Activated CD4-positive, alpha-beta T cell treated with anti-CD3 and anti-CD28 coated beads, Interleukin-2, amount 50 U/mL, for 16 hours (primary cell): ENCODE measurements at places on chromosomes 11 and 22.

DNA sequence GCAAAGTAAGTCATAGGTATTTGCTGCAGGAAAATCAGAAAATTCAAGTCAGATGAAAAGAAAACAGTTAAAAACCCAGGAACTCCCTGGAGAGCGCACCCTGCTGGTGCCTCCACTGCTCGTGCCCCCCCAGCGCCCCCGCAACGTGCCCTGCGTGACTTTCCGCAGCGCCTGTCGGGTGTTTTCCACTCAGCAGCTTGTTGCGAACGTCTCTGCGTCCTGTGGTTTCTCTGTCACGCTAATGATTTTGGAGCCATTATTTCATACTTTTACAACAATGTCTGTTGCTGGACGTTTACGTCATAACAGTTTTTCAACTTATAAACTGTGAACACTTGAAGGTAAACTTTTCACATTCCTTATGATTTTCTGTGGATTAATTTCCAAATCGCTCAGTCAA lies 5.0 kb downstream of the CRELD2 start:
- no peak for DNase-seq

DNA sequence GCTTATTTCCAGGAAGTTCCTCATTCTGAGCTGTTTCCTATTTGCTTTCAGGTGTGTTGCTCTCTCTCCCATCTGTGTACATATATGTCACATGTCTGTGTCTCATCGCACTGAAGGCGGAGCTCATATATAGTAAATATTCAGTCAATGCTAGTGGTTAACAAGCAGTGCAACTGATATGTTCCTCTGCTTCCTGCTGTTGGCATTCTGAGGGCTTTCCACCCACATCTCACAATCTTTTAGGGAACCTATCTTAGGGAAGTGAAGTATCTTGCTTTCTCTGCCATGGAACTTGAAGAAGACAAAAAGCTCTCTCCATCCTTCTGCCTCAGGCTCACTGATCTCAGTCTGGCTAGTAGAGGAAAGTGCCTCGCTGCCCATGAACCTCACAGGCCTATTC lies 139.8 kb downstream of the TTC17 start:
- no peak for DNase-seq

GRCh38 chr11:130865091-130865773 lies 51.0 kb downstream of the SNX19 start:
- no peak for DNase-seq

DNA sequence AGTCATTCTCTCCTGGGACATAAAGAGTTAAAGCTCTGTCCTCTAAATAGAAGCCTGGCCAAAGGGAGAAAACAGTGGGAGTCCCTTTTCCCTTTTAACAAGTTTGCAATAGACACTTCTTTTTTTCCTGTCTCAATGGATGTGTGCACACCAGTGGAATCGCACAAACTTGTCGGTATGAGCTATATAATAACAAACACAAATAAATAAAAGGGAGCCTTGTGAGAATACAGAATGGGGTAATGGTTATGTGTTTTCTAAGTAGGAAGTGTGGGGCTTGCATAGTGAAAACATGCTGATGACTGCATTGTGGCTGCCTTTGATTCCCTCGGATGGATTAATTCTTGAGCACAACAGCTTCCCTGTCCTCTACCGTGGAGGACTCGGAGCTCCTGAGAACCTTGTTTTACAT lies 131.9 kb downstream of the WNT7B start:
- no peak for DNase-seq

DNA sequence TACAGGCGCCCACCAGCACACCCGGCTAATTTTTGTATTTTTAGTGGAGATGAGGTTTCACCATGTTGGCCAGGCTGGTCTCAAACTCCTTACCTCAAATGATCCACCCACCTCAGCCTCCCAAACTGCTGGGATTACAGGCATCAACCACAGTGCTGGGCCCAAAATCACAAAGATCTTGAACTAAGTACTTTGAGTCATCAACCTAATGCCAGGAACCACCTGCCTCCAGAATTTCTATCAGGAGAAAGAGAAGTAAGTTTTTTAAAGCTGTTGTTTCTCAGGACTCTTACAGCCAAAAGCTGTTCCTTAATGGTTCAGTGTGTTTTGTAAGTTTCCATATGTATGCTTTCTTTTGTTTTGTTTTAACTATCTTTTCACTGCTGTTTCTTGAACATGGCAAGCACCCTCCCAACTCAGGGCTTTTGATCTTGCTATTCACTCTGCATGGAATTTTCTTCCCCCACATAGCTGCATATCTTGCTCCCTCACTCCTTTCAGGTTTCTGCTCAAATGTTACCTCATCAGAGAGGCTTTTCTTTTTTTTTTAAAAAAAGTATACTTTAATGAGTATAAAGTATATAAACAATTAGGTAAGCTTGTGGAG lies 6.0 kb upstream of the PAK1 start:
- no peak for DNase-seq

DNA sequence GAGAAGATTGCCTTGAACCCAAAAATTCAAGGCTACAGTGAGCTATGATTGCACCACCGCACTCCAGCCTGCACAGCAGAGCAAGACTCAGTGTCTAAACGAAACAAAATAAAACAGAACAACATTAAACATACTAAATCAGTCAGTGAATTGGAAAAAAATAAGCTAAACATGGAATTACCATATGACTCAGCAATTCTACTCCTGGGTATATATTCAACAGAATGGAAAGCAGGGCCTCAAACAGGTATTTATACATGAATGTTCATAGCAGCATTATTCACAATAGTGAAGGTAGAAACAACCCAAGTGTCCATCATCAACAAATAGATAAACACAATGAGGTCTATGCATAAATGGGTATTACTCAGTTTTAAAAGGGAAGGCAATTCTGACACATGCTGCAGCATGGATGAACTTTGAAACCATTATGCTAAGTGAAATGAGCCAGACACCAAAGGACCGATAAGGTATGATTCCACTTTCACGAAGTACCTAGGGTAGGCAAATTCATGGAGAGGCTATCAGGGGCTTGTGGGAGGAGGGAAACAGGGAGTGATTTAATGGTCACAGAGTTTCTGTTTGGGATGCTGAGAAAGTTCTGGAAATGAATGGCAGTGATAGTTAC lies 15.5 kb downstream of the NTM start:
- no peak for DNase-seq

GRCh38 chr11:69193629-69194028 lies 37.9 kb downstream of the SMIM38 start:
- DNase-seq: no peak

DNA sequence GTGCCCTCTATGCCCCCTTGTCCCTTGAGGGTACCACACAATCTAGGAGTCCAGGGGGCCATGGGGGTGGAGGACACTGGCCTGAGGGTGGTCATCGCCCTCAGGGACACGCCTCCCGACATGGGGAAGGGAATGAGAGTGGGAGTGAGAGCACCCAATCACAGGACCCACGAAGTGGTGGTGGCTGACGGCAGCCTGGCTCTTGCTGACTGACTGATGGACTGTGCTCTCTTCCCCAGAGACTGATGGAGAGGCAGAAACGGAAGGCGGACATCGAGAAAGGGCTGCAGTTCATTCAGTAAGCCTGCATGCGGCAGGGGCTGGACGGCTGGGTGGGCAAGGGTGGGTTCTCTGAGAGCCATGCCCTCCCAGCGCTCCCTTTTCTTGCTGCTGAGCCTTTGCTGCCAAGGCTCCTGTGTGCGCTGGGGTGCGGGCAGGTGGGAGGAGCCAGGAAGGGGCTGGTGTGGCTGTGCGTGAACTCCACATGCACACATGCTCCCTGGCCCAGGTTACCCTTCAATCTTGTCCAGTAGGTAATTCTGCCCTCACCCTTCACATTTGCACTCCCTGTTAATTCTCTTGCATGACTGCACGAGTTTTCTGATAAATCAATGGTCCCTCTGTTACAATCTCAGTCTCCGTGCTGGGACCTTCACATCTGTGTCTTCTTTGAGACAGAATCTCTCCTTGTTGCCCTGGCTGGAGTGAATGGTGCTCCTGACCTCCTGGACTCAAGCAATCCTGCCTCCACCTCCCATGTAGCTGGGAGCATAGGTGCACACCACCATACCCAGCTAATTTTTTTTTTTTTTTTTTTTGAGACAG lies 19.3 kb downstream of the ZC3H7B start:
- DNase-seq: no peak

DNA sequence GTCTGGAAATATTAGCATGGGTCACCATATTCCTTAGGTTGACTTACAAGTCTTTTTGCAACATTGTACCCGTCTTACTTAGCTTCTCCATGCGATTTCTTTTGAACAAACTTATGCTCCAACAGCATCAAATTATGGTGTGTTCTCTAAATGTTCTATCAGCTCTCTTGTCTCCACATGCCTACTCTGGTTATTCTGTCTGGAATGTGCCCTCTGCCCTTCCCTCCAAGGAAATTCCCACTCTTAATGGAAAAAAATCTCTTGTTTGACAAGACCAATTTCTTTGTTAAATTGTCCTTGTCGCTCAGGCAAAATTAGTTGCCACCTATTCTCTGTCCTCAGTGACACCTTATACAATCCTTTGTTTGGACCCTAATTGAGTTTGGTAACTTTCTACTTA lies 522.8 kb upstream of the LUZP2 start:
- DNase-seq: no peak

DNA sequence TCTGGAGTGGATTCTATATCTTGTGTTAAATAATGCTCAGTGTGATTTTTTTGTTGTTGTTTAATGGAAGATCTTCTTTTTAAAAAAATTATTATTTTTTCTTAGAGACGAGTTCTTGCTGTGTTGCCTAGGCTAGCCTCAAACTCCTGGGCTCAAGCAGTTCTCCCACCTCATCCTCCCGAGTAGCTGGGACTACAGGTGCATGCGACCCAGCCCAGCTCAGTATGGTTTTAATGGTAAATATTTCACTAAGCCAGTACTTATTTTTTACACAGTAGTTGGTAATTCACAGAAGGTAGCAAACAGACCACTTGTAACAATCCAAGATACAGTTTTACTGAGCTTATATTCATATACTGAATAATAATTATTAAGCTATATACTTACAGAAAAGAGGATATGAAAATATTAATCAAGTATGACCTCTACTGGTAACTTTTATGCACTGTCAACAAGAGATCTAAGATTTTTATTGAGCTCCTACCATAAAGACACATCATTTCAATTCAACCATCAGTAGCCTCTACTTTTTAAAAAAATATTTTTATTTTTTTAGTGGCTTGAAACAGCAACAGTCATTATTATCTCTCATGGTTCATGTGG lies 6.1 kb upstream of the CD59 start:
- no peak for DNase-seq

GRCh38 chr11:44593251-44593650 lies 27.8 kb downstream of the CD82 start:
- no peak for DNase-seq

GRCh38 chr11:8683115-8683807 lies 669 bp downstream of the RPL27A start:
- DNase-seq: peak; percentile 52
